ENCODE measurements at places on chromosomes 5 and 9. TPM values are rescaled to one million over a fixed set of nuclear protein-coding genes. Genes with fewer than 3 reads are reported as not detected.

Gene C5orf63
- total RNA-seq: 7.4 TPM

Gene FOXD4L5
- total RNA-seq: 0.18 TPM

Gene QSOX2
- total RNA-seq: 13.6 TPM

Gene PGGT1B
- total RNA-seq: 29.9 TPM

Measured in activated CD8-positive, alpha-beta memory T cell treated with anti-CD3 and anti-CD28 coated beads, Interleukin-2, amount 10 ng/mL, durations not matched to agents 7 days and 5 days (primary cell).